Suppressor macrophage treated with lipopolysaccharide for 4 hours (primary cell): ENCODE measurements at places on chromosomes 13 and 19.

- no peak for DNase-seq
These were observed 1.6 kb upstream of the ADAMTS10 start for GRCh38 chr19:8611877-8612806.

GRCh38 chr13:112073245-112074138 lies 6.5 kb downstream of the SOX1 start:
- DNase-seq: no peak

DNA sequence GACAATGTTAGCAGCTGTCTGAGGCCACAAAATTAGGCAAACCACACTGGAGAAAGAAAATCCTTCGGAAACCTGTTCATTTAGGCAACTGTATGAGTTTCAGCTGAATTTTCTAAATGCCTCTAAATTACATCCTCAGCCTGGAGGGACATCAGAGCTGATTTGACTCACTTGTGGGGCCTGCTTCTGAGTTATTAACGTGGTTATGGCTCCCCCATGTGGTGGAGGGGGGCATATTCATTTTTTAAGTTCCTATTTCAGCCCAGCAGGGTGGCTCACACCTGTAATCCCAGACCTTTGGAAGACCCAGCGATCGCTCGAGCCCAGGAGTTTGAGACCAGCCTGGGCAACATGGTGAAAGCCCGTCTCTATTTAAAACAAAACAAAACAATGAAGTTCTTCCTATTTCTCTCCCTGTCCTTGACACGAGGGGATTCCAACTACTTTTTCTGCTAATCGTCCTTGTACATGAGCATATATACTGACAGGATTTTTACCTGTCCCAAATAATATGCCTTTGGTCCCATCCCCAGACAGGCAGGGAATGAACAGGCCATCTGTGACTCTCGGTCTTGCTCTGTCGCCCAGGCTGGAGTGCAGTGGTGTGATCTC lies 31.5 kb upstream of the HIF3A start:
- DNase-seq: peak; percentile 83

DNA sequence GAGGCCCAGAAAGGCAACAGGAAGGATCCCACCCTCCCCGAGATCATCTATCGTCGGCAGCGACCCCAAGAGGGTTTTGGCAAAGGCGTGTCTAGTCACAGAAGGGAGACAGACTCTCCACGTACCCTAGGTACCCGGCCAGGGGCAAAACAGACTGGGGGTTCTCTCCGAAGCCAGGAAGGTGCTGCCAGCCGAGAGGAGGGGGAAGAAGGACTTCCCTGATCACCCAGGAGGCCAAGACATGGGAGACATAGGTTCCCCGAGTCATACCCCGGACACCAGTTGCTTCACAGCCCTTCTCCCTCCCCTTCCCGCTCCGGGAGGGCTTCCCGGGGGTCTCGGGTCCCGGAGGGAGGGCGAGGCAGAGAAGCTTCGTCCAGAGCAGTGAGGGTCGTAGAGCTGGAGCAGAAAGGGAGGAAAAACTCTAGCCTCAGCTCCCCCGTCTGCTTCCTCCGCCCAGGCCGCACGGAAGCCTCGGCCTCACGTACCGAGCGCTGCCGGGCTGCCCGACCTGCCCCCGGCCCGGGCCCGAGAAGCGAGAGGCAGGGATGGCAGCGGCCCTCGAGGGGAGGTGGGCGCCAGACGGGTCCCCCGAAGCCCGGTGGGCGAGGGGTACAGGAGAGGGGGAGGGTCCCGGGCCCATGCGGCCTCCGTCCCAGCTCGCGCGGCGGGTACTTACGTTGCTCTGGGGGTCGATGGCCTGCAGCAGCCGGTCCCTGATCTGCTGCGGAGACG lies 644 bp downstream of the MED26 start:
- no peak for DNase-seq

DNA sequence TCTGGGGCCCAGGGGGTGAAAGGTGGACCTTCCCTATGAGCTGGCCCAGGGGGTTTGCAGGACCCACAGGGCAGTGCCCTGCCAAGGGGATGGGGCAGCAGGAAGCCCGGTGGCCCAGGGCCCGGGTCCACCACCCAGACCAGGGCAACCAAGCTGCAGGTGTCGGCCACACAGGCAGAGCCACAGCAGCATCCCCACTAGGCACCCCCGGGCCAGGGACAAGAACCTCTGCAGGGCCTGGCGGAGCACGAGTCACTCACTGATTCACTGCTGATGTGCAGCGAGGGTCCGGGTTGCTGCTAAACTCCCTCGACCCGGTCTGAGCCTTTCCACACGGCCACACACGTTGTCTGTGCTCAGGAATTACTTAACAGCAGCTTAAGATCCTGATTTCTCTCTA lies 8.8 kb downstream of the FZR1 start:
- DNase-seq: no peak

DNA sequence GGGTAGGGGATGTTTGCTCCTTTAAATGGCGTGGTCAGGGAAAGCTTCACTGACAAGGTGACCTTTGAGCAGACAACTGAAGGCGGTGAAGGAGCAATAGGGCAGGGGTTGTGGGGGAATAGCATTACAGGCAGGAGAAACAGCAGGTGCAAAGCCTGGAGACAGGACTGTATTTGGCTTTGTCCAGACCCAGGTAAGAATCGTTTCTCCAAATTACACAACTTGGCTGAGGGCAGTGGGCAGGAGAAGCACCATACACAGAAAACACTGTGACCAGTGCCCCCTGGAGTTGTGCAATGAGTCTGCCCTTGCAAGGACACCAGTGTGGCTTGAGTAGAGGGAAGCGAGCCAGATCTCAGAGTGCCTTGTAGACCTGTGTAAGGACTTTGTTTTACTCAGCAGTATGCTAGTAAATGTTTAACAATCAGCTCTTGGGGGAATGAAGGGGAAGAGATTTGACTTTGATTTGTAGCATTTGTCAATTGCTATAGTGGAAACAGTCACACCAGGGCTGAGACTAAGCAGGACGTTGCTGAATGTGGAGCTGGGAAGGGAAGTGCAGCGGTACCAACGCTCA lies 360.0 kb downstream of the DCT start:
- no peak for DNase-seq

GRCh38 chr13:40813667-40814454 lies 24.4 kb downstream of the SLC25A15 start:
- DNase-seq: peak; percentile 55

- peak; percentile 78 for DNase-seq
These were observed 9.2 kb downstream of the PGPEP1 start for GRCh38 chr19:18349524-18350128.

DNA sequence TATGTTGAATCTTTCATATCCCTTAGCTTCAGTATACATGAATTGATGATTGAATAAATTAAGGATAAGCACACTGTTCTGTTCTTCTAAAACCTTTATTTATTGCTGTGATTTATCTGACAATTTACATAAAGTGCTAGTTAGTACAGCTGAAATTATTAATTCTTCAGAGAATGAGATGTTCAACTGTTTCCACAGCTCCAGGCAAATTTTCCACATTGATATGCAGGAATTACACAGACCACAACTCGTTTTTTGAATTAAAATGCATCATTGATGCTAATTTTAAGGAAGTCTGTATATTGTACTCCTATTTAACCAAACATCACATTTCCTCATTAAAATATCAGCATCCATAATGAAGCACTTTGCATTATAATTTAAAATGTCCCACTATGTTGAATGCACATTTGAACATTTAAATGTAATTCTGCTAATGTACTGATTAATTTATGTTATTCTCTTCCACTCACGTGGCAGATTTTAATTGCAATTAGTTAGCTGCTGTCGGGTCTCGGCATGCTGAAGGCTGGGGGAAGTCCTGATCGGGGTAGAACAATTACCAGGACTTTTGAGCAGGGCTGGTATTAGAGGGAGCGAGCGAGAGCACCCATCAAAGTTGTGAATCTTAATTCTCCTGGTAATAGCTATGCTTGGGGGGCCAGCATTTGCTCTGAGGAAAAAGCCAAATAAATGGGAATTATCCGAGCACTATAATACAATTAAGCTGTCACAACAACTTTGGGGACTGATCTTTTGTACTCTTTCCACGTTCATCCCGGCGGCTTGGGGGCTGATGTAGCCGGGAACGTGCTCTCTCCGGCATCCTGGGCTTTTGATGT lies 136.7 kb upstream of the TMTC4 start:
- no peak for DNase-seq

GRCh38 chr19:54428323-54429175 lies 13.3 kb downstream of the TTYH1 start:
- DNase-seq: no peak

DNA sequence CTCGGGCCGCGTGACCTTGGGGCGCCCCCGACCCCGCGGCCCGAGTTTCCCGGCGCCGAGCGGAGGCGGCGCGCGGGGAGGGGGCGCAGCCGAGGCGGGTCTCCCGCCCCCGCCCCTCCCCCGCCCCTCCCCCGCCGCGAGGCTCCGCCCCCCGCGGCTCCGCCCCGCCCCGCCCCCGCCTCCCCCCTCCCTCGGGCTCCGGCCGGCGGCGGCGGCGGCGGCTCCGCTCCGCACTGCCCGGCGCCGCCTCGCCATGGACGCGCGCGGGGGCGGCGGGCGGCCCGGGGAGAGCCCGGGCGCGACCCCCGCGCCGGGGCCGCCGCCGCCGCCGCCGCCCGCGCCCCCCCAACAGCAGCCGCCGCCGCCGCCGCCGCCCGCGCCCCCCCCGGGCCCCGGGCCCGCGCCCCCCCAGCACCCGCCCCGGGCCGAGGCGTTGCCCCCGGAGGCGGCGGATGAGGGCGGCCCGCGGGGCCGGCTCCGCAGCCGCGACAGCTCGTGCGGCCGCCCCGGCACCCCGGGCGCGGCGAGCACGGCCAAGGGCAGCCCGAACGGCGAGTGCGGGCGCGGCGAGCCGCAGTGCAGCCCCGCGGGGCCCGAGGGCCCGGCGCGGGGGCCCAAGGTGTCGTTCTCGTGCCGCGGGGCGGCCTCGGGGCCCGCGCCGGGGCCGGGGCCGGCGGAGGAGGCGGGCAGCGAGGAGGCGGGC lies at the start of gene HCN2:
Gene HCN2, plus strand, starts transcription at position 189 of the 703 bp plus-strand sequence. Its CDS starts 65 bp downstream, at position 254.
- no peak for DNase-seq

- no peak for DNase-seq
These were observed 2.8 kb upstream of the ZNF83 start for GRCh38 chr19:52640916-52641315.

DNA sequence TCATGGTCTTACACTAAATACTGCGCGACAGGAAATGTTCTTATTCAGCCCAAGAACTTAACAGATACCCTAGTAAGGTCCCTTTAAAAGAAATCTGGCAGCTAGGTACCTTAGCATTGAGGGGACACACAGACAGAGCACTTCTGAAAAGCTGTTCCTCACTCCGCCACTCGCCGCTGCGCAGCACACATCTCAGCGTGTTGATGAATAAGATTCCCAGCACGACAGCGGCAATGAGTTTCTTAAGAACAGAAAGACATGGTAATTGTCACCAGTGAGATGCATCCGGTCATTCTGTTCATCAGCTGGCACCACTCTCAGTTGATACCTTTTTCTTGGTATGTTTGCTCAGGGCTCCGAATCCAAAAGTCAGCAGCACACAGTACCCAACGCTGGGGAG lies 39.9 kb downstream of the TMTC4 start:
- no peak for DNase-seq

GRCh38 chr19:48170817-48171347 lies 402 bp downstream of the ZSWIM9 start:
- no peak for DNase-seq

DNA sequence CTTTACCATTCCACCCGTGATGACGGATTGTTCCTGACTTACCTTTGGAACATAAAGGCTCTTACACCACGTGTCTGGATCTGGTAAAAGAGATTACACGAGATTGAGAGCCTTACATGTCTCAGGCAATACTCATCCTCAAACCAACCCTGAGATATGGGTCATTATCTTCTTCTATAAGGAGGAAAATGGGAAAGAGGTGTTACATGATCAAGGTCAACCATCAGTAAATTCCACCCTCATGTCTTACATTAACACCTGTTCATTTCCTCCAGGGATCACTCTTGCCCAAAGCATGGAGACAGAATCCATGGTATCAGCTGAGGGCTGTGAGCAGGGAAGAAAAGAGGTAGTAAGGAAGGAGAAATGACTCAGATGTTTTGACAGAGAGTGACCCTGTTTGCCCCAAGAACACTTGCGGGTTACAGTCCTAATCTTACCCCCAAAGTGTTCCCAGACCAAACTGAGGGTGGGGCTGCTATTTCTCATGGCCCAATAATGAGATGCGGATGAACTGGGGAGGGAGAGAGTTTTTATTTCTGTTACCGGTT lies 19.6 kb downstream of the LILRB4 start:
- DNase-seq: peak; percentile 64

GRCh38 chr13:49146950-49147355 lies 73.2 kb upstream of the MLNR start:
- peak; percentile 56 for DNase-seq

- DNase-seq: no peak
These were observed 37.5 kb upstream of the ZNF254 start for GRCh38 chr19:24049537-24049936.

GRCh38 chr19:3499738-3500428 lies 591 bp downstream of the DOHH start:
- DNase-seq: no peak

DNA sequence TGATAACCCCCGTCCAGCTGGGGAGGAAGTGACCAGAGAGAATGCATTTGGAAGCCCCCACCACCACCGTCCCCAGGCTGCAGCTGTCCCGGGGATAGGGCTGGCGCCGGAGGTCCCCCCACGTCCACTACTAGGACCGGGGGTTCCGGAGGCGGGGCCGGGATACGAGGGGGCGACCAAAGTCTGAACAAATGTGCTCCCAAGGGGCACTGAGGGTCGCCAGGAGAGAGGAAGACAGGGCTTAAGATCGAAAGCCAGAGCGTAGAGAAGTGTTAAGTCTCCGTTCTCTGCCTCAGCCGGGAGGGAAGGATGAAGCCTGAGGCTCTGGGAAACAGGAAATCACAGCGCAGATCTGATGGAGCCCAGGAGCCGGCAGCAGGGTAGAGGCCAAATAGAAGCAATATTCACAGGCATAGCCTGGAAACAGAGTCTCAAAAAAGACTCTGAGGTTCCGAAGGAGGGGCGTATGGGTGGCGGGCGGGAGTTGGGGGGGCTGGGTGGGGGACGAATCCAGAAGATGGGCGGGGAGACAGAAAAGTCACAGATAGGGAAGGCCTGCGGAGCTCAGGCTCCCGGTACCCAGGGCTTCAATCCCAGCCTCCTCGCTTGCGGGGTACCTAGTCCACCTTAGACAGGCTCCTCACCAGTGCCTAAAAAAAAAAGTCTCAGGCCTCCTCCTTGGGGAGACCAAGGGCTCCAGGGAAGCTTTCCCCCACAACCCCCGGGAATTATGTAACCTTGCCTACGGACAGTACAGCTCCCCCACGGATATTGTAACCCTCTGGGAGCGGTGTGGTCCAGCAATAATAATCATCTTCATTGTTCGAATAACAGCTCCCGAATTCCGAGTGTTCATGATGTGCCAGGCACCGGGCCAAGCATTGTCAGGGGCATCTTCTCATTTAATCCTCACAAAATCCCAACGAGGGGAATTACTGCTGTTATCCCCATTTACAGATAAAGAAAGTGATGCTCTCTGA lies 1.1 kb upstream of the ERF start:
- DNase-seq: peak; percentile 35
